Activated CD4-positive, alpha-beta memory T cell treated with anti-CD3 and anti-CD28 coated beads for 36 hours (primary cell): ENCODE measurements at places on chromosomes 4 and X. TPM values are rescaled to one million over a fixed set of nuclear protein-coding genes. Genes with fewer than 3 reads are reported as not detected.

Gene P2RY10
- total RNA-seq: 38.8 TPM

Gene TIGD2
- total RNA-seq: 1.4 TPM

Gene NDP
- not detected for total RNA-seq

Gene CDKL2
- total RNA-seq: 0.97 TPM

Gene TMEM150C
- not detected for total RNA-seq

Gene CASP6
- total RNA-seq: 29.9 TPM

Gene CLIC2
- total RNA-seq: 1.1 TPM

Gene CTAG2
- not detected for total RNA-seq

Gene NSG1
- total RNA-seq: 11.4 TPM

Gene GPR119
- total RNA-seq: not detected

Gene KIF4A
- total RNA-seq: 28.3 TPM

Gene SH2D1A
- 30.5 TPM for total RNA-seq

DNA sequence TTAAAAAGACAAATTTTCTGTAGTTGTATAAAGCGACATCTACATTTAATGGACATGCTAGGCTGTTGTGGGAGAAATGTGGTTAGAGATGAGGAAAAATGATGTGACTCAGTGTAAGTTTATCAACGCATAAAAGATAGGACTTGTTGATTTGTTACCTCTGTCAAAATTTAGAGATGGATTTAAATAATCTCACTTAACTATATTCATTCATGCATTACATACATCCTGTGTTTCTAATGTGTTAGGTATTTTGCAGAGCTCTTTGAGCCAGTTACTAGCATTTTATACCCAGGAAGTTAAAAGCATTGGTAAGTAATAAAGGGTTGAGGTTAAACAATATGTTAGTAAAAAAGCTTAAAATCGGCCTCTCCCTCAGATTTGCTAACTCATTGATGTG lies 34.3 kb downstream of the METAP1 start:
- no peak for DNase-seq

DNA sequence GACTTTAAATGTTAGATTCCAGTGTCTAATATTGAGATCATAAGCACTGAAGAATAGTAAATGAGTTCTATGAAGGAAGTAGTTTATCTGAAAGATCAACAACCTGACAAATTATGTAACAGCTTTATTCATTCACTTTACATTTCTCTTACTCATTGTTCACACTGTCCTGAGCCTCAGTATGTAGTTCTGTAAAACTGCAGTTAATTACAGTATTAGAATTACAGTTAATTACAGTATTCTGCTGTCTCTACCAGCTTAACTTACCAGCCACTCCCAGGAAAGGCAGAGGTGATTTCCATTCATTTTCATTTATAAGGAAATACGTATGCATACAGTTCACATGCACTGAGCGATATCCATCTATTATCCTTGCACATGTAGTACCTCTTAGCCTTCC lies 32.7 kb downstream of the NFKB1 start:
- no peak for DNase-seq

DNA sequence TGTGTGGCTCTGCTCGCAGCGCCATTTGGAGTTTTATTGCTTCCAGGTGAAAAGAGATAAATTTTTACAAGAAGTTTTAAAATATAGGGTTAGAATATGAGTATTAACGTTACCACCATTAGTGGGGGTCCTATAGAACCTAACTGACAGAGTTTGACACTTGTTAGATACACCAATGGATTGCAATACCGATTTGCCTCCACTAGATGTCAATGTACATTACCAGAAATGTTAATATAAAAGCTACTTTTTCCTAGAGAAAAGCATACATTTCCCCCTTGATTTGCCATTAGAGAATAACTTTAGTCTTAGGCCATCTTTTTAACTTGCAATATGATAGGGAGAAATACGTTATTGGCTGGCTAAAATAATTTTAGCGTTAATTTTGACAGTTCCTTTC lies 108.4 kb downstream of the LINC00632 start:
- no peak for DNase-seq

- DNase-seq: no peak
Observed at GRCh38 chrX:122770581-122770980, 413.5 kb upstream of the GRIA3 start.

DNA sequence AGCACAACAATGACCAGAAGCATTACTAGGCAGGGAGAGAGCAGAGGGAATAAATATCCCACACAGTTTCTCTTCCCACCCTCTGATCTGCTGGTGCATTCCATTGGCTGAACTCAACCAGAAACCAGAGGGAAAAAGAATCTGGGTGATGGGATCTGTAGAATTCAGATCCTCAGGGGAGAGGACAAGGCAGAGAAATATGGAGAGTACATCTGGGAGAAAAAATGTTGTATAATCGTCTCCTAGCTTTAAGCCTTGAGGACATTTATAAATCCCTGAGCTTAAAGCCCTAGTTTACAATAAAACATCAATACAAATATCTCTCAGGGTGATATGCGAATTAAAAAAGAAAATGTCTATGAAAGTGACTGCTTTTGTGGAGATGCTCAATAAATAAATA lies 368.1 kb upstream of the MAD2L1 start:
- DNase-seq: no peak

DNA sequence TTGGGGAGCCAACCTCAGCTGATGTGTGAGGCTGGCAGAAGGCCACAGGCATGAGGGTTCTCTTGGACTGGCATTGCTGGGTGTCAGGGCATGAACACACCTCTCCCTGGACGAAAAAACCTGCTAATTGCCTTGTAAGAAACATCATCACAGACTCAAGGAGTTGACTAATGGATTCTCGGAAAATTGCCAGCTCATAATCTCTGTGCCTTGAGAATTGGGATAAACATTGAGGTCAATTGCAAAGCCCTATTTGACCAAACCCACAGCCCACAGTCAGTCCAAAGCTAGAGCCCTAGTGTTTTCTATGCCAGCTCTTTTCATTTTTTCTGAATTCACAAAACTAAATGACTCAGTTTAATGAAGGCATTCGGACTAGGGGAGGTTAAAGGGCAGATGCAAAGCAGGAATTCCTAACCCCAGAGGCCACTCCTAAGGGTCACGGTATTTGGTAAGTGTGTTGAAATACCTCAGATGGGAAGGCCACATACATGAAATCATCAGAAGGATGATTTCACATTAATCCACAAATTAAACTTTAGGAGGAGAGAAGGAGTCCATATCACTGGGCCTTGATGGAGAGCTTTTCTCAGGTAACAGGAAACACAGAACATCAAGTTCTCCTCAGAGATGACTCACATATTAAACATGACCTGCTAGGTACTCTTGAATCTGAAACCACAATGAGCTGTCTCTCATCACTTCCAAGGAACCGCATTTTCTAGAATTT lies 39.0 kb upstream of the RASL11B start:
- DNase-seq: peak; percentile 49

GRCh38 chrX:101595739-101596419 lies 21.9 kb downstream of the ARMCX6 start:
- DNase-seq: no peak

GRCh38 chr4:6420972-6421371 lies 51.4 kb downstream of the PPP2R2C start:
- no peak for DNase-seq

DNA sequence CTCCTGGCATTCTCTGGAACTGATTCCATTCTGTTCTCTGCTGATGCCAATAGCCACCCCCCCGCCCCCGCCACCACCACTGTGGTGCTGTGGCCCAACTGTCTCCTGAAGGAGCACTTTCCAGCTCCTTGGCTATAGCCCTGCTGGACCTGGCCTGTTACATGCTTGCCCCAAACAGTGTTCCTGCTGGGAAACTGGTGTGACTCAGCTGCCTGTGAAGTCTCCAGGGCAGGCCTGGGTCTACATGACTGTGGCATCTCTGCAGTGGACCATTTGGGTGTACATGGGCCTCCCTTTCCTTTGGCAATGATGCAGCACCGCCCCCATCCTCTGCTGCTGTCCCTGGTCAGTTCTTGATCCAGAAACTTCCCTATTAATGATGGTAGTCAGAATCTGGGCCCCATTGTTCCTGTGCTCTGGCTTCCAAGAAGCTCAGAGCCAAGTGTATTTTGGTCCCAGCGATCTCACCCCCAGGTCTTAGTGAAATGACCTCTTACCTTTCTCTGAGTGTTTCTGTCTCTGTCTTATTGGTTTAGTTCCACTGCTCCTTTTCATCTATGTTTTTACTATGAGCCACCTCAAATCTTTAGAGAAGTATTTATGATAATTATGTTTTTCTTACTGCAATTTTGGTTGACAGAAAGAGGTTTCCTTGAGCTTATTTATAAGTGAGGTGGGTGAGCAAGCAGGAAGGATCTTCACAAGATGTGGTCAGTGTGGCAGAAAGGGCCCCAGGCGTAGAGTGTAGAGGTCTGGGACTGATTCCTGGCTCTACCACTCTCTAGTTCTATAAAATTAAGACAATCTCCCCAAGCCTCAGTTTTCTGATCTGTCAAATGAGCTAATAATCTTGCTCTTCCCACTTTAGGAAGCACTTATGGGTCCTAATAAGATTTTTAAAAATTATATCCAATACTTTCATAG lies 210.7 kb upstream of the EOLA2 start:
- DNase-seq: no peak

GRCh38 chr4:88398381-88398780 lies 19.7 kb downstream of the HERC6 start:
- DNase-seq: no peak

GRCh38 chrX:103782640-103783039 lies 6.0 kb downstream of the PLP1 start:
- DNase-seq: no peak

GRCh38 chrX:111511477-111511876 lies at the start of gene SERTM2:
Gene SERTM2 (plus strand): TSS chrX:111511645. CDS start chrX:111518858, 7,213 bp downstream.
- no peak for DNase-seq

- peak; percentile 61 for DNase-seq
Observed at GRCh38 chr4:127400731-127401346, 231.9 kb upstream of the INTU start.

DNA sequence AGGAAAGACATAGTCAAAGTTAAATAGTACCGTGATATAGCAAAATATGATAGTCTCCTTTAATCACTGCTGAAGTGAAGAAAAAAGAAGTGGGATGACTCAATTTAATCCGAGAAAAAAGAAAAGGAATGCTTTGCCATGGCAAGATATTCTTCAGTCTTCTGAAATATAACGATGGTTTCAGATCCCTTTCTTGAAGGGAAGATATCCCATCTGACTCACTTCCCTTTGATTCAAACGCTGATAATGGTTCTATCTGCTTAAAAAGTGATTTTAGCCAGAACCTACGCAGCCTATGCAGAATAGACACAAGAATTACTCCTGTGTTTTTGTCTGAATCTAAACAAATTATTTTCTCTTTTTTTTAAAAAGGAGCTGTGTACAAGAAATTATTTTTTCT lies 68.1 kb upstream of the FTHL17 start:
- DNase-seq: no peak

GRCh38 chr4:88674979-88675378 lies 22.6 kb downstream of the NAP1L5 start:
- DNase-seq: no peak

DNA sequence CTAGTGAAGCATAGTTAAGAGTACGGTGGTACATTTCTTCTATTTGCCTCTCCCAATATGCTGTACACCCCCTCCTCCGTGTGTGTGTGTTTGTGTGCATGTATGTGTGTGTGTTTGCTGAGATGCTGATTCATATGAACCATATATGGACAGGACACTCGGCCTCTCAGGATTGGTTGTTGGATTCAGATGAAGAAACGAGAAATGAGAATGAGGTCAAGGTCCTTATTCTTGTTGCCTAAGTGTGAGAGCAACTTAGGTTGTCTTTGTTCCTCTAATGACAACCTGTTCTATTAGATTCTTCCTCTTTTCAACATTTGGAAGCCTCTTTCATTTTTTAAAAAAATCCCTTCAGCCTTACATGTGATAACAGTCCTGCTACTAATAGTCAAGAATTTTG lies 1387.6 kb downstream of the STIM2 start:
- DNase-seq: no peak

DNA sequence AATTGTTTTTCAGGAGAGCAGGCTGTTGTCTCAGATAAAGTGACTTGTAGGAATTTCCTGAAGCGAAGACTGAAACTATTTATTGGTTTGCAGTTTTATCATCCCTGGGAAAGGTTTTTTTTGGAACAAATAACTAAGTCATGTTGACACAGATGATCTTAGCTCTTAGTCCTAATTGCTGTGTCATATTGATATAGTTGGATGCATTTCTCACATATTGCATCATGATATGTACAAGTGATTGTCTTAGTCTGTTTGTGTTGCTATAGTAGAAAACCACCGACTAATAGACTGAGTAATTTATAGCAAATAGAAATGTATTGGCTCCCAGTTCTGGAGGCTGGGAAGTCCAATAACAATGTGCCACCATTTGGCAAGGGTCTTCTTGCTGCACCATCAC lies 397.5 kb upstream of the PPP1R2C start:
- DNase-seq: no peak

- peak; percentile 53 for DNase-seq
Observed at GRCh38 chrX:47143894-47144625, 442 bp downstream of the NDUFB11 start.

GRCh38 chr4:3830774-3831528 lies 64.8 kb downstream of the ADRA2C start:
- DNase-seq: no peak

DNA sequence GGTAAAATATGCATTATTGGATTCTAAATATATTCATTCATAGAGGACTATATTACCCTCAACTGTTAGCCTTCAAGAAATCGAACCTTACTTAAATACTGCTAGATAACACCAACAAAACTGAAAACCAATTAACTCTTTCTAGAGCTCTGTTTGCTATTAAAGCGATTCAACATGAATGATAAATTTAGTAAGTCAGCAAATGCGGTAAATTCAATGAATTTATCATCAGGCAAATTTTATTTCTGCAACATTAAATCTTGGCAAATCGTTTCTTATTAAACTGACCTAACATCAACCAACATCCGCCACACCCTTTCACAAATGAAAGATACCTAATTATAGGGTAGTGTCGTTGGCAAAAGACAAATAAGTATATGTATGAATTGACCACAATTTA lies 26.4 kb upstream of the HELT start:
- no peak for DNase-seq

- no peak for DNase-seq
Observed at GRCh38 chr4:116515959-116516358, 569.4 kb downstream of the TRAM1L1 start.
